ENCODE measurements at places on chromosomes 6 and 20. TPM values are rescaled to one million over a fixed set of nuclear protein-coding genes. Genes with fewer than 3 reads are reported as not detected.

DNA sequence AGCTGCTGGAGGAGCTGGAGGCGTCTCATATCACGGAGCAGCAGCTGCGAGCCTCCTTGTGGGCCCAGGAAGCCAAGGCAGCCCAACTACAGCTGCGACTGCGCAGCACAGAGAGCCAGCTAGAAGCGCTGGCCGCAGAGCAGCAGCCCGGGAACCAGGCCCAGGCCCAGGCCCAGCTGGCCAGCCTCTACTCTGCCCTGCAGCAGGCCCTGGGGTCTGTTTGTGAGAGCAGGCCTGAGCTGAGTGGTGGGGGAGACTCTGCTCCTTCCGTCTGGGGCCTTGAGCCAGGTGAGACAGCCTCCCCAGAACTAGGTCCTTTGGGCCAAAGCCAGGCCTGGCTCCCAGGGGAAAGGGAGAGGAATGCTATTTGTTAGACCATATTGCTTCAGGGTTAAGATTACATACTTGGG, 31.7 kb downstream of the C20orf173 start:
- no peaks in the 10 kb centered on the region for H3K36me3 ChIP-seq
- no peak overlapping the region for H3K27ac ChIP-seq
- no peaks in the 10 kb centered on the region for H3K4me1 ChIP-seq
- peak; percentile 88 for DNase-seq
- no peaks in the 10 kb centered on the region for H3K27me3 ChIP-seq

- H3K27ac ChIP-seq, result no peak overlapping the region
- no peaks in the 10 kb centered on the region for H3K36me3 ChIP-seq
- no peak overlapping the region for H3K4me3 ChIP-seq
- no peaks in the 10 kb centered on the region for H3K27me3 ChIP-seq
Observed at GRCh38 chr6:159742165-159742564, 14.9 kb downstream of the WTAP start.

GRCh38 chr6:155382338-155382685, 68.0 kb upstream of the TFB1M start:
- no peak for DNase-seq
- no peak overlapping the region for H3K27ac ChIP-seq
- H3K4me3 ChIP-seq, result no peak overlapping the region
- no peaks in the 10 kb centered on the region for H3K27me3 ChIP-seq

DNA sequence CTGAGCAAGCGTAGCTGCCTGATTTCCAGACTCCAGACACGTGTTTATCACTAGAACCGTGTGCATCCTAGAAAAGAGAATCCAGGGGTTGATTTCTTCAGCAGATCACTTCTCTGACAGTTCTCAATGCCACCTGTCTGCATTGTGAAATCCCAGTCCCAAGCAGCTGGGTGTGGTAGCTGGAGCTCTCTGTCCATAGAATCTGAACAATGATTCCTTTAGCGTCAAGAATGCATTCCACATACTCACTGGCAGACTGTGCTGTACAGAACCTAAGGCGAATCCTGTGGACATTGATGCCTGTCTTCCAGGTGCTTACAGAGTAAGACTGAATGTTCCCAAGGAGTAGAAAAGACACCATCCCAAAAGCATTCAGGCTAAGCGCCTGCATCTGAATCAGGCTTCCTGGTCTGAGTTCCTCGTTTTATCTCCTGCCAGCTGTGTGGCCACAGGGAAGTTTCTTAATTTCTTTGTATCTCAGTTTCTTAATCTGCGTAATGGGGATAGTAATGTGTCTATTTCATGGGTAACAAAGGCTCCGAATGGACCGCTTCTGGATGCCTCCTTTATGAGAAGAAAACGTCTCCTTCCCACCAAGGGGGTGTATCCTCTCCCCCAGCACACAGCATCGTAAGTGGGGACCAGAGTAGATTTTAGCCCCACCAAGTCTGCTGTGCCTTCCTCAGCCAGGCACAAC, 10.4 kb upstream of the TRAF3IP2 start:
- H3K4me3 ChIP-seq, result no peak overlapping the region
- H3K4me1 ChIP-seq, result no peaks in the 10 kb centered on the region
- H3K36me3 ChIP-seq, result no peaks in the 10 kb centered on the region
- peak; percentile 5 for DNase-seq
- H3K27ac ChIP-seq, result no peak overlapping the region
- no peaks in the 10 kb centered on the region for H3K27me3 ChIP-seq

DNA sequence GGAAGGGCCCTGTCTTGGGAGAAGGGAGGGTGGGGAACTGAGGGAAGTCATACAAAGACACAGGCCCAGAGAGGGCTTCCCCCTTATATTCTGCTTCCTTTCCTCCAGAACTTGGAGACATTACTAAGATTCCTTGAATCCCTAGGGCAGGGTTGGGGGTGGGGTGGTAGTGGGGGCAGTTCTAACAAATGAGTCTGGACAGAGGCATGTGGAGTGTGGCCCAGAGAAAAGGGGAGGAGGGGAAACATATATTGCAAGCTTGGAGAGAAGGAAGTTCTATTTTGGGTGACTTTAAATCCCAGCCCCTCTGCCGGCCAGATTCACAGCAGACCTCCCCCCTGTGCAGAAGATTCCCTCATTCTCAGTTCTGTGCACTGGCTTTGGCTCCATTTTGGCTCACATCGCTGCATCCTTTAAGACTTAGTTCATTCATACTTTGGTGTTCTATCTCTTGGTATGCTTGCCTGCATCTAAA, 43.7 kb downstream of the DAAM2 start:
- no peaks in the 10 kb centered on the region for H3K36me3 ChIP-seq
- H3K27me3 ChIP-seq, result no peaks in the 10 kb centered on the region
- no peak overlapping the region for H3K27ac ChIP-seq
- DNase-seq, result no peak
- no peak overlapping the region for H3K4me3 ChIP-seq

GRCh38 chr6:28664870-28665396, 139.3 kb downstream of the GPX5 start:
- H3K4me1 ChIP-seq, result no peaks in the 10 kb centered on the region
- DNase-seq, result no peak
- no peaks in the 10 kb centered on the region for H3K36me3 ChIP-seq
- H3K4me3 ChIP-seq, result no peak overlapping the region

GRCh38 chr20:20338133-20338730, 29.7 kb upstream of the INSM1 start:
- no peak for DNase-seq
- H3K27me3 ChIP-seq, result no peaks in the 10 kb centered on the region
- H3K4me3 ChIP-seq, result no peak overlapping the region

DNA sequence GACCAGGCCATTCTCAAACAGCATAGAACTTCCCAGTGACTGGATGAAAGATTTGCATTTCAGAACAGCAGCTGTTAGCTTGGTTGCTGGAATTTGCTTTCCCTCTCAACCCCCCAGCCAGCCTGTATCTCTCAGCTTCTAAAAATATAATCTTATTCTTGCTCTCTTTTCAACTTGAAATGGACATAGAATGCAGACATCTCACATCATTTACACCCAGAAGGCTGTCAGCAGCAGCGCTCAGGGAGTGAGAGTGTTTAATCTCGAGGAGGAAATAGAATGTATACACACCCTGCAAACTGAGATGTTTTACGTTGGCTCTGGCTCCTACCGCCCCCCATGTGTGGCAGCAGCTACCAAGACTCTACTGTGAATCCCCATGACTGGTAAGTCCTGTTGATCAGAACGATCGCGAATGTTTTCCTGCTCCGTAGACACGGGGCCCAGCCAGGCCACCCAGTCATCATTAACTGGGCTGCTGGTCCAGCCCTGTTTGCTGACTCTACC, 163.4 kb upstream of the SLC24A3 start:
- peak overlapping the region; percentile 51 for H3K27ac ChIP-seq
- no peaks in the 10 kb centered on the region for H3K27me3 ChIP-seq
- no peak overlapping the region for H3K4me3 ChIP-seq
- no peak for DNase-seq
- H3K36me3 ChIP-seq, result no peaks in the 10 kb centered on the region

DNA sequence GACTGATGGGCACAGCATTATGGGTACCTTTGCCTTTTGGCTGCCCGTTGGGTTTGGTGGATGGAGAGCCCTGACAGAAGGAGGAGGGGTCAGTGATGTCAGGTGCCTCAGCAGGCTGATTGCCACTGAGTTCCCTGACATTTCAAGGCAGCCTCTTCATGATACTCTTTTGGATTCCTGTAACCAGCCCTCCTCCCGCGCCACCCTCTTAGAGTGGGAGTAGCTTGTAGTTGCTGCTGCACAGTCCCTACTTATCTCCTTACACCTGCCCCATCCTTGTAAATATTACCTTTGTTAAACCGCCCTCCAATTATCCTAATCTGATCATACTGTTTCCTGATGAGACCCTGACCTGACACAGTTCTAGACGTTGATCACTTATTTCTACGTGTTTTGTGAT, 140.0 kb downstream of the CFAP61 start:
- no peaks in the 10 kb centered on the region for H3K4me1 ChIP-seq
- H3K27me3 ChIP-seq, result no peaks in the 10 kb centered on the region
- H3K36me3 ChIP-seq, result no peaks in the 10 kb centered on the region

GRCh38 chr6:153963352-153963751, 75.7 kb upstream of the OPRM1 start:
- no peak for DNase-seq
- H3K27ac ChIP-seq, result no peak overlapping the region
- H3K27me3 ChIP-seq, result no peaks in the 10 kb centered on the region
- H3K4me1 ChIP-seq, result no peaks in the 10 kb centered on the region

- H3K27me3 ChIP-seq, result no peaks in the 10 kb centered on the region
- H3K27ac ChIP-seq, result no peak overlapping the region
- H3K36me3 ChIP-seq, result no peaks in the 10 kb centered on the region
- no peak overlapping the region for H3K4me3 ChIP-seq
Observed at GRCh38 chr20:4871486-4871885, 129.8 kb downstream of the SLC23A2 start.

Gene TPMT
- total RNA-seq, result 11.4 TPM

Gene TFAP2B
- not detected for total RNA-seq

Data from uterus (tissue), 4 donors.